Anterior cingulate cortex (tissue), 58 donors: ENCODE measurements at places on chromosomes 1 and 21.

DNA sequence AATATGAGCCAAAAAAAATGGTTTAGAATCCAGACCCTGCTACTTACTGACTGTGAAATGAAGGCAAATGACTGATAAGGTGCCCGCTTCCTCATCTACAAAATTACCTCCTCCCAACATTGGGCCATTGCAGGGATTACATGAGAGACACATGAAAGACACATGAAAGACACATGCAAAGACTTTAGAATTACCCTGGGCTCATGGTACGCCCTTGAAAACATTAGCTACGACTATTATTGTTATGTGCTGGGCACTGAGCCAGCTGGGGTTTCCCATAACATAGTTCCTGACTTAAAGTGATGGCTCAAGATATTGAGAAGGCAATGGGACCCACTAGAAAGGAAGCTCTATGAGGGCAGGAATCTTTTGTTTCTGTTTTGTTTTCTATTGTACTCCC, 43.7 kb upstream of the KANK4 start:
- DNase-seq, result no peak

GRCh38 chr1:241998412-241998921, 431 bp downstream of the MAP1LC3C start:
- peak; percentile 30 for DNase-seq

GRCh38 chr1:161706113-161706481, 932 bp upstream of the FCRLA start:
- DNase-seq, result no peak

DNA sequence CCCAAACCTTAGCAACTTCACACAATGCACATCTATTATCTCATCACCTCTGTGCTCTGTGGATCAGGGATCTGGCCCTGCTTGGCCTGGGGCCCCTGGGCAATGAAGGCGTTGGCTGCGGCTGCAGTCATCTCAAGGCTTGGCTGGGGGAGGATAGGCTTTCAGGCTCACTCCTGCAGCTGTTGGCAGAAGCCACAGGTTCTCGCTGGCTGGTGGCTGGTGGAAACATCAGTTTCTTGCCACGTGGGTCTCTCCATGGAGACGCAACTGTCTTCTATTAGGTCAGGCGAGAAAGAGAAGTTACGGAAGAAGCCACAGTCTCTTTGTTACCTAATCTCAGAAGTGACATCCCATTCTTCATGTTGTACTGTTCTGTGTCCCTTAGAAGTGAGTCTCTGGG, 3.6 kb upstream of the NPPA start:
- DNase-seq, result no peak

- no peak for DNase-seq
Measured at GRCh38 chr1:206769304-206769731, 1.3 kb upstream of the IL19 start.

- DNase-seq, result no peak
Measured at GRCh38 chr1:91501523-91501851, 836 bp downstream of the CDC7 start.

- DNase-seq, result no peak
Measured at GRCh38 chr1:89755591-89755990, 65.2 kb upstream of the LRRC8D start.

GRCh38 chr1:213399695-213400094, 348.7 kb downstream of the RPS6KC1 start:
- no peak for DNase-seq

DNA sequence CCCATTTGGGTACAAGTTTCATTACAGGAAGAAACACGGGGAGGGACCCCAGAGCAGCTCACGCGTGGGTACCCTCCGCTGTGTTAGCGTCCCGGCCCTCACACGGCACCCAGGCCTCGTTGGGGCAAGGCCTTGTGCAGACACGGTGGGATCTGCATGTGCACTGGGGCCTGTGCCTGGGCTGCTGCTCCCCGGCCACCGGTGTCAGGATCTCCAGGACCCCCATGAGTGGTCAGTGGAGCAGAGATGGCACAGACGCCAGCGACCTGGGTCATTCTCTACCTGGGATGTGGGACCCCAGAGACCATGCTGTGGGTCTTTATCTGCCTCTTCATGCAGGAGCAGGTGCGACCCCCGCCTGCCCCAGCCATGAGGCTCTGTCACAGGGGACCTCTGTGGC, 5.4 kb upstream of the SAMD11 start:
- DNase-seq, result no peak

DNA sequence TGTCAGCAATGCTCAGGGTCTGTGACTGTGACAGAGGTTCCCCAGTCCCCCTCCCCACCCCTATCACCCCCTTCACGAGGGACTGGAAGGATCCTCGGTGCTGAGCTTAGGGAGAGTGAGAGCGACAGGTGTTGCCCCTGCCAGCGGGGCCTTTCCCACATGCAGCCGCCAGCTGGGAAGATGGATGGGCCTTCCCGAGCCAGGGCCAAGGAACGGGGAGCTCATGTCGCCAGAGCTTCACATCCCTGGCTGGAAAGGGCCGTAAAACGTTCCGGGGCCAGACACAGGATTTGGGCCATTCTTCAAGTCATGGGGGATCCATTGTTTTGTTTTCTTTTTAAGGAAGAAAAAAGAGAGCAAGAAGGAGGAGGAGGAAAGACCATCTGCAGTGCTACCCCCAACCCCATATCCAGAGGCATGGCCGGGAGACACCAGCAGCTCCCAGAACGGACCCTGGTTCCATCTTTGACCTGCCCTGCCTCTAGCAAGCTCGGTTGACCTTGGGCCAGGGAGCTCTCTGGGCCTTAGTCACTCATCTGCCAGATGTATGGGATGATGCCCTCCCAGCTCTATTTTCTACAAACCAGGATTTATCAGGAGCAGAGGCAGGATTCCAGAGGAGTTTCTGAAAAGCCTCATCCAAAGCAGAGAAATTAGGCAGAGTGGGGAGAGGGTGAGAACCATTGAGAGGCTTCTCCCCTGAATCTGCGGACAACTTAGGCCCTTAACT, 54.1 kb downstream of the TAS1R2 start:
- DNase-seq, result no peak

- no peak for DNase-seq
Measured at GRCh38 chr1:246513619-246514343, 6.7 kb upstream of the SMYD3 start.

DNA sequence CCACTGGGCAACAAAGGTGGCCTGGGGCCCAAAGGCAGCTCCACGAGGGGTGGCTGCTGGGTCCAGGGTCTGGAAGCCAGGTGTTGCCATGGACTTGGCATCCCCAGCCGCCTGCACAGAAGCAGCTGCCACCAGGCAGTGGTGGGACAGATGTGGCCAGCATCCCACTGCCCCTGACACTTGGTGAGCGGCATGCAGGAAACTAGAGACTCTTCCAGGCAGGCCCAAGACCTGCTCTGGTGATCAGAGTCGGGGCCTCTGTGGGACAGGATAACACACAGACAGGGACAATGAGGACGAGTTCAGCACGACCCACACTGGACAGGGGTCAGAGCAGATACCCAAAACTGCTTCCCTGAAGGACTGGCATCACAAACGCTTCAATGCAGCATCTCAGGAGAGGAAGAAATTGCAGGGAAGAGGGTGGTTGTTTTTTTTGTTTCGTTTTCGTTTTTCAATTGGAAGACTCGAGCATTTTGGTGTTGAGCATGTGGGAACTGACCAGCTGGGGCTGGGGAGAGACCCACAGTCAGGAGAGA, 34.1 kb upstream of the RNF187 start:
- DNase-seq, result no peak

DNA sequence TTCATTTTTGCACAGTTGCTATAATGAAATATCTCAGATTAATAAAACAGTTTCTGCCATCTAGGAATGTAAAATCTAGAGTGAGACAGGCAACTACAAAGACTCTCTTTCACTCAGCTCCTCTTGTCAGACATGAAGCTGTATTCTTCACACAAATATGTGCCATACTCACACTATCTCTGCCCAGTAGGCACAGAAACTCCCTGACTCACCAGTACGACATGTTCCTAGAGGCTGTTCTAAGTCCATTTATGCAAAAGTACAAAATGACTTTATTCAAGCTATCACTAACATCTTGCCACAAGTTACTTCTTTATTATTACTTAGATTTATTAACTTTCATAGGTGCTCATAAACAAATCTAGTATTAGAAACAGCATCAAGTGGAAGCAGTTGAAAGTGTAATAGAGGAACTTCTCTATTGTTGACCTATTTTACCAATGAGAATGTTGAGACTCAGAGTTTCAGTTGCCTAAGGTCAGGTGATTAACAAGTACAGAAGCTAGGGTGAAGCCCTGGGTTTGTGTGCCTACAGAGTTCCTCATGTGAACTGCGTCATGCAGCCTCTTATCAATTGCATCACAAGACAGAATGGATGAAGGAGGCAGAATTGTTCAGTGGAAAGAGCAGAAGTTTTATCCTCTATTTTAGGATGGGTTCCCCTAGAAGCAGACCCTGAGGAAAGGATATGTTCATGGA, 98.9 kb downstream of the RGS2 start:
- DNase-seq, result no peak

DNA sequence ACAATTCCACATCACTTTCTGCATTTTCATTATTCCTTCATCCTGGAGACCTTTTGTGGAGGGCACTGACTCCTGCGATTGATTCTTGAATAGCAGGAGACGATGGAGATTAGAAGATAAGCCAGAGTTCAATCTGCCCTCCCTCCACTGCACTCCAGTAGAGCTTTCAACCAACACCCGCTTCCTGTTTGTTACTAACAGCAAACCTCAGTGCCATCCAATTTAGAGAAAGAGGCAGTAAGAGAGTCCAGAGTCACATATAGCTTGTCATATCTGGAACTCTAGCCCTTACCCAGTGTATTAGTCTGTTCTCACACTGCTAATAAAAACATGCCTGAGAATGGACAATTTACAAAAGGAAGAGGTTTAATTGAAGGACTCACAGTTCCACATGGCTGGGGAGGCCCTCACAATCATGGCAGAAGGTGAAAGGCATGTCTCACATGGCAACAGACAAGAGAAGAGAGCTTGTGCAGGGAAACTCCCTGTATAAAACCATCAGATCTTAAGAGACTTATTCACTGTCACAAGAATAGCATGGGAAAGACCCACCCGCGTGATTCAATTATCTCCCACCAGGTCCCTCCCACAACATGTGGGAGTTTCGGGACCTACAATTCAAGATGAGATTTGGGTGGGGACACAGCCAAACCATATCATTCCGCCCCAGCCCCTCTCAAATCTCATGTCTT, 55.9 kb downstream of the PCBP3 start:
- no peak for DNase-seq

GRCh38 chr1:247277191-247277590, 21.3 kb downstream of the VN1R5 start:
- DNase-seq, result no peak

DNA sequence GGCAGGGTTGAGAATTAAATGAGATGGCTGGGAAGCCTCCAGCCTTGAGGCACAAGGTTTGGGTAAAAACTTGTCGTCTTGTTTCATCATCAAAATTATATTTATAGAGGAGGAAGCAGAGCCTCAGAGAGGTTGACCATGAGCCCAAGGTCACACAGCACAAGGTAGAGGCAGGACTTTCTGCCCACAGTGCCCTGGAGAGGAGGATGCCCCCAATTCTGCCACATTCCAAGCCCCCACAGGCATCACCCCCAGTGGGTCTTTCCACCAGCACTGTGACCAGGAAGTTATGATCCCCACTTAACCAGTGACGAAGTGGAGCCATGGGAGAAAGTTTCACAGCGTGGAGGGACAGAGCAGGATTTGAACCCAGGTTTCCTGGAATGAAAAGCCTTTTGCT, 400.0 kb downstream of the MATN1 start:
- DNase-seq, result no peak

- no peak for DNase-seq
Measured at GRCh38 chr1:164664127-164664526, 105.1 kb downstream of the PBX1 start.

- DNase-seq, result no peak
Measured at GRCh38 chr1:32349211-32349708, 13.0 kb downstream of the FAM229A start.

DNA sequence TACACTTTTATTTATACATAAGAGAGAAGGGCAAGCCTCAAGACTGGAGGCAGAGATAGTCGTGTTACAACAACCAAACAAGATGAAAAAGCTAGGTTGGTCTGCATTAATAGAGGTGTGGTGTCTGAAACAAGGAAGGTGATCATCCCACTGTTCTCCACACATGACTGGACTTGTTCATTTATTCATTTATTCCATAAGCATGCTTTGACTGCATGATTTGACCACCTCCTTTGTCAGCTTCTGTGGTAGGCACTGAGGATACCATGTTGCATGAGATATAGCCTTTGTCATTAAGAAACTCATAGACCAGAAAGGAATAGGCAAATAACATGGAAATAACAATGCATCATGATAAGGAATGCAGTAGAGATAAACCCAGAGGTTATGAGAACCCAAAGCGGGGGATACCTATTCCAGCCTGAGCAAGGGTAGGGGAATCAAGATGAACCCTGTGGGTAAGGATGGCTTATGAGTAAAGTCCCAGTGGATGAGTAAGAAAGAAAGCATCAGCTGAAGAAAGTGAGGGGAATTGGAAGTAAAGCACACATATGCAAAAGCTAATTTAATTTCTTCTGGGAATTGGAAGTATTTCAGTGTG, 173.7 kb upstream of the FGGY start:
- DNase-seq, result no peak

GRCh38 chr1:232305050-232305449, 324.9 kb downstream of the SIPA1L2 start:
- DNase-seq, result no peak

GRCh38 chr1:80214888-80215540, 1208.5 kb upstream of the ADGRL4 start:
- no peak for DNase-seq

DNA sequence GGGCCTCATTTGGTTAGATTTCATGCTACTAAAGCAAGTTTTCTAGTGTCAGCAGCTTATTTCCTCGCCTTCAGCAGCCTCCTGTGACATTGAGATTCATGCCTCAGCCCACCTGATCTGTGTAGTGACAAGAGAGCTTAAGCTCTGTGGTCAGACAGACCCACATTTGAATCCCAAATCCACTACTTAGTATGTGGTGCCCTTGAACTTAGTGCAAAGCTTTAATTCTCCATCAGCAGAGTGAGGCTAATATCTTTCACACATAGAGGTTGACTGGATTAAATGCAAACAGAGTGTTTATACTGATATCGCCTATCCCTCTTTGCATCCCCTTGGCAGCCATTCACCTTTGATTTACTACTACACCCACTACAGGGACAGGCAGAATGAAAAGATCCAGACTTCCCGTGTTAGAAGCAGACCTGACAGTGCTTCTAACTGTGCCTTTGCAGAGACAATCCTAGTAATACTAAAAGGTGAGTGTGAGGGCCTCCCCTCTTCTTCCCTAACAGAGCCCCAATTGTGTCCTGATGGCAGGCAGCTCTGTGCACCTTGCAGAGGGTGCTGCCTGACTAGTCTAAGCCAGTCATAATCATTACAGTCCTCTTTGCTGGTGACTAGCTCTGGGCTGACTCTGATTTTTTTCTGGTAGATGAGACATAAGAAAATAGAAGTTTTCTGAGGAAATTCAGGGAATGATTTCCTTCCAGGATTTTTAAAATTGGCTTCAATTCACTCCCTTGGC, 264.0 kb downstream of the CTH start:
- no peak for DNase-seq
